Cortex of kidney (tissue), 1 donor: ENCODE measurements at places on chromosomes 1 and 21.

DNA sequence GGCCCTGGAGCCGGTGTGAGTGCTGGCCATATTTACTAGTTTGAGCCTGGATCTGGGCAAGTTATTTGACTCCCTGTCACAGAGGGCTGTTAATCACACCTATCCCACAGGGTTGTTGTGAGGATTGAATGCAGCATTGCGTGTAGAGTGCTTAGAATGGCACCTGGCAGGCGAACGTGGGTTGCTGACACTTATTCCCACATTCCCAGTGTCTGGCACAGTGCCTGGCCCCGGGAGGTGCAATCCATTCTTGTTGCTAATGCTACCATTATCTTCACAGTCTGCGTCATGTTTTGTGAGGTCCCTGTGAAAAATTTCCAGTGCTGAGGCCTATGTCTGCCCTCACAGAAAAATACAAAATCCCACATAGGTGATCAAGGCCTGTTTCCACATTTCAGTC is 66.1 kb downstream of the CD2 start:
- DNase-seq: no peak

DNA sequence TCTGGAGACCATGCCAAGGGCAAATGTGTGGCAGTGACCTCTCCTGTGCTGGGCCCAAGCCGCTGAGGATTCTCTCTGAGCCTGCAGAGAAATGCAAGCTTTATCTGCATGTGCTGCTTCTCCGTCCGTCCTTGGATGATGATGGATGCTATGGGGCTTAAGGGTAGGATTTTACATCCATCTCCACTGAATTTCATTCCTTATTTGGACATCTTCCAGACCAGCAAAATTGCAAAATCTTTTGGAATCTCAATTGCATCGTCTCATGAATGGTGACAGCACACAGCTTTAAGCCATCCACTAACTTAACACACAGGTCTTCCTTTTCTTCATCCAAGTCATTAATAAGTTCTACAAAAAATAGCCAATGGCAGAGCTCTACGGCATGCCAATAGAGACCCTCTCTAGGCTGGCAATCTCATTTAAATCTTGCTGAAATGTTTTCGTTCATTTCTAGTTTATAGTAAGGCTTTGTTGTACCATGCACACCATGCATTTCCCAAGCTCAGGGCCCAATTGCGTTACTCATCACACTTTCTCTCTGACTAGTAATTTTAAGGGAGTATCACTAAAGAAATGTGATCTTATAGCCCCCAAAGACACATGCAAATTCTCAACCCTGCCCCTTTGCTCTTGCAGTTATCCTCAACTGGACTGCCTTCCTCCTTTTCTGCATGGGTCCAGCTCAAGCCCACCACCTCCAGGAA is 11.1 kb downstream of the BATF3 start:
- no peak for DNase-seq

DNA sequence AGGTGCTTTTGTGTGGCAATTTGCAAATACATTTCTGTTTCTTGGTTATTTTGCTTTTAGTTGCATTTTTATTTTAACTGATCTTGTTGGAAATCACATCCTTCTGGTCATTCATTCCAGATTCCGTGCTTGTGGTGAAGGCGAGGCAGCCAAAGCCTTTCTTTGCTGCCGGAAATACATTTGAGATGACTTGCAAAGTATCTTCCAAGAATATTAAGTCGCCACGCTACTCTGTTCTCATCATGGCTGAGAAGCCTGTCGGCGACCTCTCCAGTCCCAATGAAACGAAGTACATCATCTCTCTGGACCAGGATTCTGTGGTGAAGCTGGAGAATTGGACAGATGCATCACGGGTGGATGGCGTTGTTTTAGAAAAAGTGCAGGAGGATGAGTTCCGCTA is 34.8 kb upstream of the CD101 start:
- no peak for DNase-seq

DNA sequence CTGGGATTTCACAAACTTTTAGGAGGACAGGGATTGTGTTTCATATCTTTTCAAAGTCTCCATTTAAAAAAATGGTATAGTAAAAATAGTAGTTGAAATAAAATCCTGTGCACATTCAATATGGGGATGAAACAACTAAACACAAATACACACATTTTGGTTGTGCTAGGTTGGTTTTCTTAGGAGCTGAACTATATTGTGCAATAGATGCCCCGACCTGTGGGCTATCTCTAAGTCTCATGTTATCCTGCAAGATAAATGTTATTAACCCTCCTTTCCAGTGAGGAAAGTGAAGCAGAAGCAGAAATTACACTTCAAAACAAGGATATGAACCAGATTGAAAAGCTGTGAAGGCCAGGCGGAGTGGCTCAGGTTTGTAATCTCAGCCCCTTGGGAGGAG is 1.3 kb upstream of the PLD5 start:
- DNase-seq: no peak

DNA sequence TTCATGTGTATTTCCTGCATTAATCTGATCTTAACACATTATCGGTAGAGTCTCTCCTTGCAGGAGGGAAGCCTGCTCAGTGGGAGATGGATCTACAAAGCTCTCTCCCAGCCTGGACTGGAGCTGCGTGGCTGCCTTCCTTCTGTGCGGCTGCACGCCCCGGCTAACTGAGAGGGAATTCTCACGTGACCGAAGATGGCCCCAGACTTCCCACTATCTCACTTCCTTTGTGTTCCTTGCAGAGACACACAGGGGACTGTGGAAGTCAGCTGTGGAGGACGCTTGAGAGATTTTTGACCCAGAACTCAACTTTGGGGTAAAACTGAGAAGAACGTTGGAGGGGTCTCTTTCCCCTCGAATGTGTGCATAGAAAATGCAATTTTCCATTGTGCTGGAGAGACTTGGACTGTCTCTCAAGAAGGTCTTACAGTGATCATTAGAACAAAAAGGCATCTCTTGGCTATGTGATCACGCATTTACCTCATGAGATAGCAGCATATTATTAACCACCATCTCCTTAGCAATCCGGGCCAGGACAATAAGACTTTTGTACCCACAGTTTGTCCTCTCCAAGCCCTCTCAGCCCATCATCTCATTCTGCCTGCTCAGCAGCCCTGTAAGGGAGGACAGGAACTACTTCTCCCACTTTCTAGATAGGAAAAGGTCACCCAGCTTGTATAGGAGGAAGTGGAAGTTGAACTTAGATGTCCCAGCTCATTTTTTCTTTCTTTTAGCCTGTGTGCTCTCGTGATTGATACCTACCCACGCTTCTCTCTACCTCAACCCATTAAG is 49.3 kb upstream of the TARBP1 start:
- no peak for DNase-seq

- no peak for DNase-seq
Observed at GRCh38 chr1:206538086-206538770, 30.9 kb downstream of the RASSF5 start.

- DNase-seq: no peak
Observed at GRCh38 chr1:228309326-228310067, 97.1 kb downstream of the TRIM11 start.

GRCh38 chr1:184610876-184611595 is 143.6 kb downstream of the EDEM3 start:
- DNase-seq: no peak
